ENCODE measurements at places on chromosomes 5 and 9.

GRCh38 chr9:124353166-124353768 lies 62.0 kb downstream of the PSMB7 start:
- no peak for DNase-seq

GRCh38 chr5:59579101-59579823 lies 314.3 kb downstream of the PDE4D start:
- no peak for DNase-seq

DNA sequence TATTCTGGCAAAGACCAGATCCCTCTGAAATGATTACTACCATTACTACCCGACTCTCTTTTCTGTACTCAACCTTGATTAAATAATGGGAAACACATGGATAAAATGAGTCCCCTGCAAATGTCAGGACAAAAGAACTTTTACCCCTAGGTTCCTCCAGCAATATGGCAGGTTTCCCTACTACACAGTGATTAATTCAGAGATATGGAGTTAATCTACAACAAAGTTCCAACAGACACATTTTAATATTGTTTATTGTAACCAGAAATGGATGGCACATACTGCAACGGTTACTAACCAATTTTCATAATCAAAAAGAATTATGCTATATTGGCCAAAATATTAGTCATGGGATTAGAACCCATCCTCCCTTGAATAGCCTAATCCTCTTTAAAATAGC lies 294.8 kb downstream of the ATPSCKMT start:
- DNase-seq: no peak

GRCh38 chr5:34447424-34447823 lies 208.7 kb upstream of the RAI14 start:
- DNase-seq: no peak

DNA sequence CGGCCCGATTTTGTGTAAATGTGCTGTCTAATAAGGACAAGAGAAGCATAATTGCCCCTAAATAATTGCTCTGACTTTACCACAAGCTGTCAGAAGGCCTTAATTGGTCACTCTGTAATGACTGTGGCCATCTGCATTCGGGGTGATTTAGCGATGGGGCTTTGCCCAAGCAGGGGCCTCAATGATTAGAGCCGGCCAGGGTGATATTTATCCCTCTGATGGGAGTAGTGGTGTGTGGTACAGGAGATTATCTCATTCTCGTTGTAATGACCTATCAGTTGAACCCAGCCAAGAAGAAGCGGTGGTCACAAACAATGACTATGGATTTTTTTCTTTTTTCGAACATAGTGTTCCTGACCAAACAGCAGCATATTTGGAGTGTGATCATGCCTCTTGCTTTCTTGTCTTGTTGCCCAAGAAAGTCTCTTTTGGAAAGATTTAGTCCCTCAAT lies 72.0 kb upstream of the SAP30L start:
- no peak for DNase-seq

DNA sequence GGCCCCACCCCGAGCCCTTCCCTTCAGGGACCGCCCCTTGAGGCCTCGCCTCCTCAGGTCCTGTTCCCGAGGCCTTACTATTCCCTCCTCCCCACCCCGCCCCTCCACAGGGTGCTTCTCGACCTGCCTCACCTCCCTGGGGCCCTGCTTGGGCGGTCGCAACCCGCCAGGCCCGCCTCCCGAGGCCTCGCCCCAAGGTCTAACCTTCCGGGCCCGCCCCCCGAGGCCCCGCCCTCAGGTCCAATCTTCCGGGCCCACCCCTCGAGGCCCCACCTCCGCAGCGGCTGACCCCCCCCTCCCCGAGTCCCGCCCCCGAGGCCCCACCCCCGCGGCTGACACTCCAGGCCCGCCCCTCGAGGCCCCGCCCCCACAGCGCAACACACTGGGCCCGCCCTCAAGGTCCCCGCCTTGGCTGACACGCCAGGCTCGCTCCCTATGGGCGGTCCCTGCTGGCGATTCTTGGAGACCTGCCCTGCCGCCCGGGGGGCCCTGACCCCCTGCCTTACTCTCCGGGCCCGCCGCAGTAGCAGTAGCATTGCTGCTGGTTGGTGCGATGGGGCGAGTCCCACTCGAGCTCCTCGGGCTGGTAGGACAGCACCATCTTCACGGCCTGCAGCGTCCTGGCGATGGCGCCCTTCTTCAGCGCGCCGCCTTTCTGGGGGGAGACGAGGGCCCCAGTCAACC lies 8.2 kb downstream of the PHF19 start:
- peak; percentile 94 for DNase-seq

DNA sequence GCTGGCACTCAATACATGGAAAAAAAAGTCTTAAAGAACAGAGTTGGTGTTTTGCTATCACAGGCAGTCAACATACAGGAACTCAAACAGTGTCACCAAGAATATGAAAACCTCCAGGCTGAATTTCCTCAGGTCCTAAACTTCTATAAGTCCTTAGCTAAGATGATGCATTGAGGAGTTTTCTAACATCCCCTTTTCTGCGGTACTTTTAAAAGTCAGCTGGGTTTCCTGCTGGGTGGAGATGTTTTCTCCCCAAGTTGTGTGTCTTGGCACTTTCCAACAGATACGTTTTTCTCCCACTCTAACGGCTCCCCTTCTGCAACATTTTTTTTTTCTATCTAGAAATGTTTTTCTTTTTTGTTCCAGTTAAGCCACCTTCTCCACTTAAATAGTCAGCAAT lies 244.8 kb upstream of the HAPLN1 start:
- no peak for DNase-seq

GRCh38 chr5:35600591-35600990 lies 17.1 kb upstream of the SPEF2 start:
- DNase-seq: no peak

- no peak for DNase-seq
Measured at GRCh38 chr5:104859437-104859836, 1296.8 kb upstream of the NUDT12 start.

DNA sequence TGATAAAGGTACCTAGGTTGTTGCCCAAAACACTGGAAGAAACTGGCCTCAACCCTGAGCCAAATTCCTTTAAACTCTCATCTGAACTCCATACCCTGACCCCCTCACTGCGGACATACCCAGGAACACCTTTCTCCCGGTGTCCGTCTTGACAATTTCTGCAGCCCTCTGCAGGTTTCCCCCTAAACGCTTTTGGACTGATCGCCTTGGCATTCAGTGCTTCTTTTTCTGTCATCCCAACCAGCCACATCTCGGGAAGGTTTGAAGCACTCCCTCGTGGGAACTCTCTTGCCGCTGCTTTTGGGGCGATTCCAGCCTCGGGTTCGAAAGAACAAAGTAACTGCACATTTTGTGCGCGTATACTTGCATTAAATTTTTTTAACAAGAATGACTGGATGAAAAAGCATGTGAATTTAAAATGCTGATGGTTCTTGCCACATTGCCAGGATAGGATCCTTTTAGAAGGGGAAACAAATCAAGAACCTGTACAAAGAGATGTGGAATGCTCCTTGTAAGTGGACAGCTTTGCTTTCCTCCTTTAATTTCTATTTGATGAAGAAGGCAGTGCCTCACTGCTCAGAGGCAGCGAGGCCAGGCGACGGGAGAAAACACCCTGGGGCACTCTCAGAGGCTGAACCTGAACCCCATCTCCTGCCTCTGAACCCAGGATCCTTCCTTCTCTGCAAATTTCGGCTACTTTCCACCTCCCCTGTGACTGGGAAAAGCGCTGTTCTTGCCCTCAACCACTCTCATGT lies 615 bp downstream of the PSMD5 start:
- no peak for DNase-seq

DNA sequence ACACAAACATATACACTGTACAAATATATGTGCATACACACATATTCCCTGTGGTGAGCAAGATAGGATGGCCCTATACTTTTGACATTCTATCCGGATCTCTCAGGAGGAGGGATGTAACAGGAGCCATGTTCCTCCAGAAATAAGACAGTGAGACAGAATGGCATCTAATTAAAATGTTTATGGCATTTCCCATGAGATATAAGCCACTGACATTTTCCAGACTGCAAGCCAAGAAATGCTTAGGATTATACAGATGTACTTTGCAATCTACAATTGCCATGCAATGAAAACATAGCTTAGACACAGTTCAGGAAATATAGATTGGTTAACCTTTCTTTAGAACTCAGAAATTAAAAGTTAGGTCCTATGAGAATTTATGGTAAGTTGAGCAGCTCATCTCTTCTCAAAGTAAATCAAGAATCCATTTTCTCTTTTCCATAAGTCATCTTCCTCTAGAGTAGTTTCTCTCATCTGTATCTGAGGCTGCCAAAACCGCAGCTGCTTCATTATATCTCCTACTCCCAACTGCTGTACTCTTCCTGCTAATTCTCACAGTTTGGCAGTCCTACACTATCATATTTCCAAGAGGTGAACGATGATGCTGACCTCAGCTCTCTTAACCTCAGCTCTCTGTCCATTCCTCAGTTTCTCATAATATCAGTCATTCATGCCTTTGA lies 1719.1 kb downstream of the MAT2B start:
- DNase-seq: no peak

DNA sequence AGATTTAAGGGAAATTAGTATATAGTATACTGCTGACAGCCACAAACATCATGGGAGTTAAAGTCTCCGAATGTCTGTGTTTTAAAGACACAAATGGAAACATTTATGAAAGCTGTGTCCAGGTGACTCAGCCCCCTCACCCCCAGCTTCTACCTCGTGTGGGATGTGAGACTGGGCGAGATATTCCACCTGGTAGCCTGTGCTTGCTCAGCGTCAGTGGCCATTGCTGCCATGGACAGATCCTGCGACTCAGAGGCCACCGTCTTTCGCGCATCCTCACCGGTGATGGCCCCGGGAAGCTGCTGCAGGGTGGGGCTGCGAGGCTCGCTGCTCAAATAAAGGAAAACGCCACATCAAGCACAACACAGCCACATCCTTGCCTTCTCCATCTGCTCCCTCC lies 31.2 kb upstream of the EXOC3 start:
- DNase-seq: no peak

- no peak for DNase-seq
Measured at GRCh38 chr5:150065346-150065745, 21.0 kb downstream of the CSF1R start.

- no peak for DNase-seq
Measured at GRCh38 chr5:155943516-155944407, 383.2 kb upstream of the SGCD start.

DNA sequence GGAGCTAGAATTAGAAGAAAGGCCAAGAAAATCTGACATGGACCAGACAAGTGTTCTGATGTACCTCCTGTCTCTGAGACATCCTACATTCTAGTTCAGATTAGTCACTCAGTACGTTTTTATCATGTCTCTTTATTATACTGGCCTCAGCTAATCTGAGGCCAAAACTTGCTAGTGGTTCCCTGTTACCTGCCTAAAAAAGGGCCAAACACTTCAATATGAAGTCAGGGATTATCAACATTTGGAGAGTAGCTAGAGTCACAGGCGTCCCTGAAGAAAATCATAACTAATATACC lies 587.4 kb downstream of the PRELID2 start:
- no peak for DNase-seq

DNA sequence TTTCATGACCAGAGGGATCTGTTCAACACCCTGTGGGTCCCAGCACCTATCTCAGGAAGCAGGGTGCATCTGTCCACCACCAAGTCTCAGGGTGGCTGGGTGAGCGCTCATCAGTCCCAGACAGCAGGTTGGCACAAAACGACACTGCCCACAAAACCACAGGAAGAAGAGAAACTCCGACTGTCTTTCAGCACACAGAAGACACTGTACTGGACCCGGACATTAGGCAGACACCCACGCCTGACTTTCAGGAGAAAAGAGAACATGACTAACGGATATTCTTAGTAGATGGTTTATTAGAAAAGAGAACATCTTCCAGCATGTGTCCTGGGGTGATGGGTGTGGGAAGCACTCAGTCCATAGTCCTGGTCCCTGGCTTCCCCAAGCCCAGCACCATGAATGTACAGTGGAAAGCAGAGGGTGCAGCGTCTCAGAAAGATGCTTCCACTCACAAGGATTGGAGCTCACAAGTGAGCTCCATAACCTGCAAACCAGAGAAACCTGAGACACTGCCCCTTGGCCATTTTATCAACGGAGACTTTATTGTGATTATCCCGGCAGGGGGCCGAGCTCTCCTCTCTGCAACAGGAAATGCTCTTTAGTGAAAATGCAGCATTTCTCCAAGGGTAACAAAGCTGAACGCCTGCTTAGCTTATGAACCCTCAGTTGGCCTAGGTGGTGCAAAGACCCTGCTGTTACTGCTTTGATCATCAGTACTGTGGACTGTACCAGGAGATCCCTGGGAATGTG lies 35.8 kb upstream of the LCP2 start:
- peak; percentile 56 for DNase-seq

- no peak for DNase-seq
Measured at GRCh38 chr9:126070058-126070655, 256.5 kb upstream of the MVB12B start.

GRCh38 chr9:135374591-135374990 lies 105.0 kb upstream of the PPP1R26 start:
- no peak for DNase-seq

GRCh38 chr9:108478431-108479332 lies 377.1 kb downstream of the ACTL7B start:
- no peak for DNase-seq

GRCh38 chr5:147552897-147553296 lies 43.0 kb upstream of the DPYSL3 start:
- no peak for DNase-seq

DNA sequence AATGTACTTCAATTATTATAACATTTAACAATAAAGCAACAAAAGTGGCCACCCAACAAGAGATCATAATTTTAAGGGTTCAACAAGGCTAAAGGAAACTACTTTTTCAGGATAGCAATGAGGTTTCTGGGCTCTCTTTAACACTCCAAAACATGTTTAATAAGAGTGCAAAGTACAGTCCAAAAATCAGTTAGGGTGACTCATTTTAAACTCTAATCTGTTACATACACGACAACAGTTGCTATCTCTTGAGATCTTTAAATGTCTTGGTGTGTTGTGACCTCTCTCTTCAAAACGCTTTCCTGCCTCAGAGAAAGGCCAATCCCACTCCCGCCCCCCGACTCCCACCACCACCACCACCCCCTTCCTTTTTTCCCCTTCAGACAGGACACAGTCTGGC lies 11.5 kb downstream of the NFIB start:
- DNase-seq: no peak

GRCh38 chr9:86977205-86977835 lies 30.0 kb upstream of the GAS1 start:
- no peak for DNase-seq

DNA sequence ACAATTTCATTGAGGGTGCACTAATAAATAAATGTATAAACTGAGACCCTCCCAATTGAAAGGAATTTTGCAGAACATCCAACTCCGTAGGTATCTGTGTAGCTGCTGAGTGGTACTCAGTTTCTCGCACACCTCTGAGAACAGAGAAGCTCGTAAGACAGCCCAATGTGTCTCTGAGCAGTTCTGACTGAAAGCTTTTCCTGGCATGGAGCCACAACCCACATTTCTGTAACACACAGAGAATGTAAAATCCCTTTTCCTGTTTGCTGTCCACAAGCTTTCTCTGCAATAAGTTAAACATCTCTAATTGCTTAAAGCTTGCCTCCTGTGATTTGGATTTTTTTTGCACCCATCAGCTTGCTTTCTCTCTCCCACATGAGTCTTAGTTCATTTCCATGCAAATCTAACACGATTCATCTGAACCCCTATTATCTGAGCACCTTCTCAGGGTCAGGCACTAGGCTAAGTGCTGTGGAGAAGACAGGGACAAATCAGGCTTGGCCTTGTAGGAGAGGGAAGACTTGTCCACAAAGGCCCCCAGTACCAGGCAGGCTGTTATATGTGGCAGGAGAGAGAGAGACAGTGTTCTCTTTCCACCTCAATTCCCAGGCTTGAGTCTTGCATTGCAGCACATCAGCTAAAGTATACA lies 44.2 kb upstream of the COL15A1 start:
- no peak for DNase-seq

- no peak for DNase-seq
Measured at GRCh38 chr9:19223724-19224123, 6.8 kb upstream of the DENND4C start.

GRCh38 chr5:135174315-135175096 lies 140.5 kb upstream of the PITX1 start:
- DNase-seq: no peak

All from activated CD4-positive, CD25-positive, alpha-beta regulatory T cell treated with anti-CD3 and anti-CD28 coated beads, Interleukin-2, amount 50 U/mL, for 72 hours (primary cell).